ENCODE measurements at places on chromosomes 7 and 10. TPM values are rescaled to one million over a fixed set of nuclear protein-coding genes. Genes with fewer than 3 reads are reported as not detected.

Gene SFRP4
- total RNA-seq: 42.3 TPM

Gene GPR85
- 1.1 TPM for total RNA-seq

DNA sequence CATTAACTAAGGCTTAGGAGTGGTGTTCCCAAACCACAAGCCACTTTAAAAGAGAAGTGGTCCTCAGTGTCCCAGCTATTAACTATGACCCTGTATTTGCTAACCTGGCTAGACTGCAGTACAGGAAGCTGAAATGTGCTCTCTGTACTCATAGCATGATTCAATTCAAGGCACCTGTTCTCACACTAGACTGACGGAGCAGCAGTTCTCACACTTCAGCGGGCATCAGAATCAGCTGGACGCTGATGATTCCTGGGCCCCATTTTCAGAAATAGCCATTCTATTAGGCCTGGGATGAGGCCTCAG lies 24.5 kb upstream of the MSRB2 start:
- DNase-seq: no peak

DNA sequence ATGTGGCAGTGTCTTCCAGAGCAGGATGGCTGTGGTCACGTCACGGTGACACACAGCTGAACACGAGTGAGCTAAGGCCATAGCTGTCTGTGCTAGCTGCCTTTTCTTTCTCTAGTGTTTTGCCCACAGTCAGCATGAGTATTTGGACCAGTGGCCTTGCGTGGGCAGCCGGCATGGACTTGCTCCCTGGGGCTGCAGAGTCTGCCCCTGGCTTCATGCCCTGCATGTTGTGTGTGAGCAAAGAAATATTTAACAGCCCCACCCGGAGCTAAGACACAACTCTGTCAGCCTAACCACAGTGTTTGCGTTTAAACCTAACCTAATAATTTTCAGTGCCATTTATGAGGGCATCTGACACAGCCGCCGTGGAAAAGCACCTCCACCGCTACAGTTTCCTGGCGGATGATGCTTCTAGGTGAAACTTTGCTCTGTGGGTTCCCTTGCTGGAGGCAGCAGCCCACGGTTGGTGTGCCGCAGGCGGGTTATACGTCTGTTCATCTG lies 14.6 kb downstream of the CHST12 start:
- no peak for DNase-seq

- DNase-seq: no peak
Observed at GRCh38 chr10:114389426-114389825, 14.9 kb downstream of the AFAP1L2 start.

Gene ADCK2
- total RNA-seq: 18.4 TPM

Gene TMEM229A
- total RNA-seq: not detected

Gene PRKAR1B
- 14.3 TPM for total RNA-seq

DNA sequence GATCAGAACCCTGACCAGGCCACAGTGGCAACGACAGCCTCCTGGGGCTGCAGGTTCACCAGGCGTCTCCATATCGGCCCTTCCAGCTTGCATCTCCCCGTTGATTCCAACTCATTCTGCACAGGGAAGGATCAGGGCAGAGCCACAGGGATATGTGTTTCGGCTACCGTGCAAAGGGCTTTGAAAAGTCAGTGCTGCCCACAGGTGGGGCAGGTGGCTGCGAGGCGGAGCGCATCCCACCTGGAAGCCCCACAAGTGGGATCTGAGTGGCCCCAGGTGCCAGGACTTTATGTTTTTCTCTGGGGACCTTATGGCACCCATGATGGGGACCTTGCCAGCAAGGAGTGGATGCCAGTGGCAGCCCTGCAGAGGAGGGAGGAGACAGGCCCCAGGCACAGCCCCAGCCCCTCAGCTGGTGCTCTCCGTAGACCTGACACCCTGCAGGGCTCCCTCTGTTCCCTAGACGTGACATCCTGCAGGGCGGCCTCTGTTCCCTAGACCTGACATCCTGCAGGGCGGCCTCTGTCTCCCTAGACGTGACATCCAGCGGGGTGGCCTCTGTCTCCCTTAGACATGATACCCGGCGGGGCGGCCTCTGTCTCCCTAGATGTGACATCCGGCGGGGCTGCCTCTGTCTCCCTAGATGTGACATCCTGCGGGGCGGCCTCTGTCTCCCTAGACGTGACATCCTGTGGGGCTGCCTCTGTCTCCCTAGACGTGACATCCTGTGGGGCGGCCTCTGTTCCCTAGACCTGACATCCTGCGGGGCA lies 189.4 kb downstream of the ELFN1 start:
- DNase-seq: no peak

GRCh38 chr7:11689096-11689495 lies 142.9 kb downstream of the THSD7A start:
- no peak for DNase-seq

- no peak for DNase-seq
Observed at GRCh38 chr10:133440633-133441285, 13.0 kb upstream of the SCART1 start.

Gene PTPRZ1
- total RNA-seq: 2.0 TPM

DNA sequence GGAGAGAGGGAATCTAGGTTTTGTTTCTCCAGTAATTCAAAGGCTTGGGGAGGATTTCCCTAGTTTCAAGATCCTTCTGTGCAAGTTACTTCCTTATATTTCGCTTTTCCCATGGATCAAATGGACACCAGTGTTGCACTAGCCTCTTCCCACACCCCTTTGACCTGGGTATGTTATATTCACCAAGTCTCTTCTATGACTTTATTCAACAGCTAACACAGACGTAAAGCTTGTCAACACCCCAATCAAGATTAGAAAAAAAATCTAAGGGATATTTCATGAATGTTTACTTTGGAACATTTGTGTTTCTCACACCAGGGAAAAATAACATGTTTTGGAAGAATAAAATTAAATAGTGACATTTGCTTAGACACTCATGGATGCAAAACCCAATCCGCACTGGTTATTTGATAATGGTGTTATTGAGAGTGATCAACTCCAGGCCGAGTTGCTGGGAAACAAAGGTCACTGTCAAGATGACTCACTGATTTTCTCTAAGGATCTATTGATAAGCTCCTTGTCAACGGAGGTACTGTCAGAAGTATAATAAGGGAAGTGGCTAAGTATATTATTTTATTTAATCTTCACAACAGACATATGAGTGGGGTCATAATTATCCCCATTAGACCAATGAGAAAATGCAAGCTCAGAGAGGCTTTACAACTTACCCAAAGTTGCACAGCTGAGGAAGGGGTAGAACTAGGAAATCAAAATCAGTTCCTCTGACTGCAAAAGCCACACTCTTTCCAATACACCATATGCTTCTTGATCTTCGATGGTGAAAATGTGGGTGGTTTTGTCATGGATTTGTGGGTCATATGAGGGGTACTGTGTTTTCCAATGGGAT lies 52.2 kb downstream of the CREB3L2 start:
- no peak for DNase-seq

Gene FAM25A
- not detected for total RNA-seq

GRCh38 chr10:128062881-128063563 lies 63.2 kb downstream of the MKI67 start:
- no peak for DNase-seq

All from ovary (tissue), 10 donors.